ENCODE measurements at places on chromosomes 5 and 9.

GRCh38 chr5:149863830-149864229, 80.8 kb downstream of the PDE6A start:
- no peak for DNase-seq

DNA sequence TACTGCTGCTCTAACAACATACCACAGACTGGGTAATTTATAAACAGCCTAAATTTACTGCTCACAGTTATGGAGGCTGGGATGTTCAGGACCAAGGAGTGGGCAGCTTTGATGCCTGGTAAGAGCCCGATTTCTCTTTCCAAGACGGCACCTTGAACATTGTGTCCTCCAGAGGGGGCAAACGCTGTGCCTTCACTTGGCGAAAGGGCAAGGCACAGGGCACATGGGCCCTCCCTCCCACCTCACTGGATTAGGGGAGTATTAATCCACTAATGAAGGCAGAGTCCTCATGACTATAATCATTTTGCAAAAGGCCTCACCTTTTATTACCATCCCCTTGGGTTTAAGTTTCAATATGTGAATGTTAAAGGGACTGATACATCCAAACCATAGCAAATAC, 397.7 kb downstream of the TMEM38B start:
- no peak for DNase-seq

DNA sequence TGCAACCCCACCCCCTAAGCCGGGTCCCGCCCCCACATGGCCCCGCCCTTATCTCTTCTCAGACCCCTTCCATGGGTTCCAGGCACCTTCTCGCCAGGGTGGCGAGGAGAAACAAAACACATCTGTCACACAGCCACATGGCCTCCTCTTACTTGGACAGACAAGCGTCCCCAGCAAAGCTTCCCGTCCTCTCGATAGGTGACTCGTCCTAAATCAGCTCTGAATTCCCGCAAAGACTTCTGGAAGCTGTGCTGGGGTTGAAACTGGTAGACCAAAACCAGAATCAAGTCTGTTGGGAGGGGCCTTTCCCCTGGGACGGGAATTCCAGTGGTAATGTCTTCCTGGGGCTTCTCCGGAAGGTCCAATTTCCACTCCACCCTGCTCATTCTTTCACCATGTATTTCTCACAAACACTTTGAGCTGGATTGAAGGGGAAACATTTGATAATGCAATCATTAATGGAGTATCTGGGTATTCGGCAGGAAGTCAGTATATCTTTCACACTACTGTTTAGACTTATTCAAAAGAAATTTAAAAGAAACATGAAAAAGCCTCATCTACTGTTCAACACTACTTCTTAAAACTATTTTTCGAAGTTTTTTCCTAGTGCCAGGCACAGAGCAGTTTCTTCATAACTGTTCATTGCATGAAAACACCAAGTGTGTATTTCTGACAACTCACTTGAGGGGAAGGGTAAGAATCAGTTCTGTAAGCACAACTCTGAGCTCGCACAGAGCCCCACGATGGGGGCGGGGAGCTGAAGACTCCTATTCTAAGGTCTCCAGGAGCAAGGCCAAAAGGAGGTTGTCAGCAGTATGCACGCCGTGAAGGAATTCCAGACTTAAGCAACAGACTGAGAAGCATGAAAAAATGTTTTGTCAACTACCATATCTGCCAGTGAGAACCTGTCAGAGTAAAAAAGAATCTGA, 644 bp upstream of the CTNNAL1 start:
- no peak for DNase-seq

DNA sequence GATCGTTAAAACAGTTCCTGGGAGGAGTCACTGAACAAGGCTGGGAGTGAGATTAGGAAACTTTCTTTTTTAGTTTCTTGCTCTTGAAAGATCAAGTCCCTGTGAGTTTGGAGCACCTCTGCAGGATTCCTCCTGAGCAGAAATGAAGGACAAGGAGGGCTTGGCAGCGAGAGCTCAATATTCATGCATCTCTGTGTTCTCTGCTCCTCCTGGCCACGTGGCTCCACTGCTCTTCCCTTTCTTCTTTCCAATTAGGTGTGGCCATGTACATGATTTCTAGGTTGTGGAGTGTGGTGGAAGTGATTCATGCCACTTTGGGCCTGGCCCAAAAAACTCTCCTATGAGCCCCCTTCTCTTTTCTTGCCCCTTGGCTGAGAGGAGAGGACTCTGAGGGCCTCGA, 67.2 kb downstream of the FGF18 start:
- no peak for DNase-seq

DNA sequence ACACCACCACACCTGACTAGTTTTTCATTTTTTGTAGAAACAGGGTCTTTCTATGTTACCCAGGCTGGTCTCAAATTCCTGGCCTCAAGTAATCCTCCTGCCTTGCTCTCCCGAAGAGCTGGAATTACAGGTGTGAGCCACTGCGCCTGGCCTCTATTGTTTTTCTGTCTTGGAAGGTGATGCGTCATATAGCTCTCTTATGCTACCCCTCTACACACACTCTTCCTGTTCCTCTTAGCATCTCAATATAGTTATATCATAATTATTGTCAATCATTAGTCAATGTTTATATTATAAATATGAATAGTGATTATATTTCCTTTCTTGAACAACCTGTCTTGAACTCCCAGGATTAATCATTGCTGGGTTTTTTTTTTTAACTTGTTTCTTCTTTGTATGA, 7.3 kb downstream of the PKD2L2 start:
- no peak for DNase-seq

DNA sequence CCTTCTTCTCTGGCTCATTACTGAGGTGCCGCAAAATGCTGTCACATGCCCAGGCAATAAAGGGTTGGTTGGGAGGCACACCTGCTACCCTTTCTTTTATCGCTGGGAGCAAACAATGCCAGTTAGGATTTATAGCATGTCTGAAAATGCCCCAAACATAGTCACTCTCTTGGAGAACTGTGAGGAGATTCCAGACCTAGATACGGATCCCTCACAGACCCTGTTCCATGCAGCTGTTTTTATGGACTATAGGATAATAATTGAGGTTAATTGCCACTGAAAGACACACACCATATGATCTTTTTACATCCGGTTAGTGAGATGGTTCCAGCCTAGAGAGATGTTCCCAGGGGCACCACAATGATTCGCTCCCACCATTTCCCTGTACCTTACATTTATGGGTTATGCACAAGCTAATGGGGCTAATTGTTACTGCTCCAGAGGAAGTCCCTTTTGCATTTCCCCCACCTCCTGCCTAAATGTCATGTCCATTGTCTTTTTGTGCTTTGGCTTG, 318.1 kb downstream of the PIK3R1 start:
- DNase-seq = no peak
